ENCODE measurements at places on chromosomes 6 and 20.

- no peak for DNase-seq
Observed at GRCh38 chr6:31332637-31333602, 24.1 kb downstream of the HLA-B start.

DNA sequence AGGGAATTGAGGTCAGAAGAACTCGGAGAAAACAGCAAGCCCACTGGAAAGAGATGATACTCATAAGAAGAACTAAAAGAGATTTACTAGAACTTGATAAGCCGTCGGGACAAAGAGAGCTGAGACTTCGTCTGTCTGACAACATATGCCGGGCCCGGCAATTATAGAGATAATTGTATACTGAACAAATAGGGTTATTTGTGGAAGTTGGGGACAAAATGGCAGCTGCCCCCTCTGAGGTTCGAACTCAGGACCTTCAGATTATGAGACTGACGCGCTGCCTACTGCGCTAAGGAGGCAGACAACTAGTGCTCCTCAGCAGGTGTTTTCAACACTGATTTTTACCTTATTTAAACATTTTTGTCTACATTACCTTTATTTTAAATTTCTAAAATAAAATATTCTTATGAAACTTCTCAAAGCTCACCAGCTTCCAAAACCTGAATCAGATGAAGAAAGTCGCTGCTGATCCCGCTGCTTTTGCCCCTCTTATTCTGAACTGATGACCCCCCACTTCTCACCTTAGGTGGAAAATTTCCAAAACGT lies 29.3 kb upstream of the TRIM27 start:
- DNase-seq, result peak; percentile 33

GRCh38 chr6:83310046-83310445 lies 116.9 kb downstream of the RWDD2A start:
- no peak for DNase-seq

DNA sequence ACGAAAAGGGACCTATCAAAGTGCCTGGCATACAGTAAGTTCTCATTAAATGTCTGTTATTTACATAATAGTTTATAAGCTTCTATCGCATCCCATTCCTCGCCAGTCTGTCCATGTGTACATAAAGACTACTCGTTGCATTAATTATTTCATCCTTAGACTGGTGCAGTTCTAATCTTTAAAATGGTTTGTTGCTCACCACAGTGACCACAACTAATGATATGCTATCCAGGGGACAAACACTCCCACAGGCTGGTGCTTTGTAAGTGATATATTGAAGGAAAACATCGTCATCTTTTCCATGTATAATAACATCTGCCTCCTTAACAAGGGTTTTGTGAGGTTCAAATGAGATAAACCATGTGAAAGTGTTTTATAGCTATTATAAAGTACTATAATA lies 39.0 kb upstream of the HBS1L start:
- DNase-seq, result no peak

DNA sequence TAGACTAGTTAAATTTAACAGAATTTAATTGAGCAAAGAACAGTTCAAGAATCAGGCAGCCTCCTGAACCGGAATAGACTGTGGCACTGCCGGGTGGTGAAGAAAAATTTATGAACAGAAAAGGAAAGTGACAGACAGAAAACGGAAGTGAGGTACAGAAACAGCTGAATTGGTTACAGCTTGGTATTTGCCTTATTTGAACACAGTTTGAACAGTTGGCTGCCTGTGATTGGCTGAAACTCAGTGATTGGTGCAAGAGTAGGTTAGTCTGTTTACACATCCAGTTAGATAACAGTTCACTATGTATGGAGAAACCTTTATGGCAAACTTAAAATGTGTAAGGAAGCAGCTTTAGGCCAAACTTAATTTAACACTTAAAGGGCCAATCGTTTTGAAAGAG lies 116.0 kb upstream of the CITED2 start:
- no peak for DNase-seq

GRCh38 chr6:160188773-160189172 lies 67.2 kb downstream of the SLC22A1 start:
- DNase-seq, result no peak

DNA sequence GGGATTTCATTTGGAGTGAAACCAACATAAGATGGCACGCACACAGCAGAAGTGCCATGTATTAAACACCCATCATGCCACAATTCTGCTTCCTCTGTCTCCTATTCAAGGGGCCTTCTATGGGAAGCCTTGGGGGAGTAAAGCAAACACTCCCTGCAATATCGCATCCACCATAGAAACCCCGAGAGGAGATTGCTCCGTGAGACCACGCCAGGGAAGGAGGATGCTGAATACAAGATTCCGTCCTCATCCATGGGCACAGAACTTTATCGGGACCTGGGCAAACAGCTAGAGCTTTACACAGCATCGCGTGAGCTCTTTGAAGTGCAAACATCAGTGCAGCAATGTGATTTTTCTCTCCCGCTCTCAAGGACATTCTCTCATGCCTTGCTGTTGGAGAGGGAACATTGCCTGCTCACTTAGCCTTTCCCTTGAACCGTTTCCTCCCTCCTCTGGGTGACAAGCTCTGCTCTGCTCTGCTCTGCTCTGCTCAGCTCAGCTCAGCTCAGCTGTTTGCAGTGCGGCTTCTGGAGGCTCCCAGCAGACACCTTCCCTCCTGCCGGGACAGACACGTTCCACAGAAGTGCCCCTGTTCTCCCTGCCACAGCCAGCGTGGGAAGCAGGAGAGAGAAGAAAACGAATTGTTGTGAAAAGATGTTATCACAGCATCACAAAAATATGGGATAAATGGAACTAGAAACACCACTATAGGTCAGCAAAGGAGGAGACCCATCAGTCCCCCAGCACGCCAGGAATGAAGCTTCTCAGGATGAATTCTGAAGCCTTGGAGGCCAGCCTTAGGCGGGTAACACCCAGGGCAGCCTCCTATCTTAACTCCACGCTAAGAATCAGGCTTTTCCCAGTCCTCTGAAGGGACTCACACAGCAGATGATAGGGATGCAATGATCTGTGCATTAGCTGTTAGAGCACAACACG lies 48.2 kb downstream of the RNASET2 start:
- no peak for DNase-seq

DNA sequence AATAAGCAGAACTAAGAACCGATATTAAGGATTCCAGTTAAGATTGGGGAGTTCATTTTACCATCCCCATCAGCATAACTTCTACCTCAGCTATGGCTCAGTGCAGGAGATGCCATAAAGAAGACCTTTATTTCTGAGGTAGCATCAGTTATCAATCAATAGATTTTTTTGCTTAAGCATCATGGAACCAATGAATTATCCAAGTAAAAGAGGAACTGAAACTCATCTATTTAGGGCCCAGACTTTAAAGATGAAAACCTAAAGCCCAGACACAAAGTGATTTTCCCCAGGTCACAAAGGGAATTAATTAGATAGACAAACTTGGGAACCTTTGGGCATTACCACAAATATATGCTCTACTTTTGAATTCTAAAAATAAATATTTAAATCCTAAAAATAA lies 59.2 kb upstream of the TINAG start:
- DNase-seq, result no peak

GRCh38 chr20:41748051-41748450 lies 129.9 kb upstream of the CHD6 start:
- no peak for DNase-seq

GRCh38 chr6:161300823-161301222 lies 27.0 kb upstream of the AGPAT4 start:
- DNase-seq, result no peak

DNA sequence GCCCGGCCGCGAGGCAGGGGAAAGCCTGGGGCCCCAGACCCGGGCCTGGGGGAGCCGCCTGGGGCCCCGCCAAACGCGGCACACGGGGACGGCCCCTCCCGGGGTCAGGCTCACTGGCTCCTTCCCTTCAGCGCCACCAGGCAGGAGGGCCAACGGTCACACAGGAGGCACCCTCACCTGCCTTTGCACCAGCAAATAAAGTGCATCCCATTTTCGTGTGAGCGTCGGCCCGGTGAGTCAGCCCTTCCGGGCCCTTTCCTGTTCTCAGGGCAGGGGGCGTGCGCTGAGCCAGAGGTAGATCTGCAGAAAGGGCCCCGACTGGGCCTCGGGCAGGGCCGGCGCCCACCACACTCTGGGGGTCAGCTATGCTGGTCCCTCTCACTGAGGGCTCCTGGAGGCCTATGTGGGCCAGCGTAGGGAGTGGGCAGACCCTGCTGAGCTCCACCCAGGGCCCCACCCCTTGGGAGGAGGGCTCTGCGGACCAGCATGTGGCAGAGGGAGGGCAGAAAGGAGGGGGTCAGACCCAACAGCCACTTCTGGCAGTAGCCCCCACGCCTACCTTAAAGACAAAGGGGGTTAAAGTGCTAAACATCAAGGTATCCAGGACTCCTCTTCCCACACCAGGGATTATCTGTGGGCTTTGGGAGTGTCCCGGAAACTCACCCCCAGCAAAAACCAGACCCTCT lies 931 bp upstream of the UCKL1 start:
- DNase-seq, result peak; percentile 84

GRCh38 chr6:170317718-170318117 lies 11.2 kb downstream of the FAM120B start:
- no peak for DNase-seq

GRCh38 chr6:140460267-140460666 lies 1085.8 kb upstream of the CITED2 start:
- no peak for DNase-seq

- no peak for DNase-seq
Observed at GRCh38 chr20:53002786-53003185, 30.6 kb downstream of the TSHZ2 start.

GRCh38 chr6:56521454-56521853 lies 121.2 kb downstream of the DST start:
- no peak for DNase-seq

- DNase-seq, result no peak
Observed at GRCh38 chr6:115443825-115444478, 616.7 kb downstream of the FRK start.

DNA sequence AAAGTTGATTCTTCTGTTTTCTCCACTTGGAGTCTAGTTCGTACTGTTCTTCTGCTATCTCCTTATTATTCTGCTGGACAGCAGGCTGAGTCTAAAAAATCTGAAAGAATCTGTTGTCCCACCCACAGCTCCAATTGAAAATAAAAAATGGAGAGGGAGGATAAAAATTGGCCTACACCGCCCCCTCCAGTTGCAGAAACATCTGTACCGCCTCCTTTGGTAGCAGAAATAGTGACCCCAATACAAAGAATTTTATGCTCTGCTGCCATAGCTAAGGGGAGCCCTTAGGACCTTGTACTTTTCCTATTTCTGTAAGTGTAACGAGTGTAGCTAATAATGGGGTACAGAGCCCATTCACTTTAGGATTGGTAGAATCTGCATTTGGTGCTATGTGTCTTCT lies 4.9 kb upstream of the FKBP1A start:
- no peak for DNase-seq

GRCh38 chr6:125154118-125154760 lies 666 bp downstream of the TPD52L1 start:
- no peak for DNase-seq

GRCh38 chr6:24566020-24566767 lies 71.4 kb downstream of the ALDH5A1 start:
- DNase-seq, result no peak

DNA sequence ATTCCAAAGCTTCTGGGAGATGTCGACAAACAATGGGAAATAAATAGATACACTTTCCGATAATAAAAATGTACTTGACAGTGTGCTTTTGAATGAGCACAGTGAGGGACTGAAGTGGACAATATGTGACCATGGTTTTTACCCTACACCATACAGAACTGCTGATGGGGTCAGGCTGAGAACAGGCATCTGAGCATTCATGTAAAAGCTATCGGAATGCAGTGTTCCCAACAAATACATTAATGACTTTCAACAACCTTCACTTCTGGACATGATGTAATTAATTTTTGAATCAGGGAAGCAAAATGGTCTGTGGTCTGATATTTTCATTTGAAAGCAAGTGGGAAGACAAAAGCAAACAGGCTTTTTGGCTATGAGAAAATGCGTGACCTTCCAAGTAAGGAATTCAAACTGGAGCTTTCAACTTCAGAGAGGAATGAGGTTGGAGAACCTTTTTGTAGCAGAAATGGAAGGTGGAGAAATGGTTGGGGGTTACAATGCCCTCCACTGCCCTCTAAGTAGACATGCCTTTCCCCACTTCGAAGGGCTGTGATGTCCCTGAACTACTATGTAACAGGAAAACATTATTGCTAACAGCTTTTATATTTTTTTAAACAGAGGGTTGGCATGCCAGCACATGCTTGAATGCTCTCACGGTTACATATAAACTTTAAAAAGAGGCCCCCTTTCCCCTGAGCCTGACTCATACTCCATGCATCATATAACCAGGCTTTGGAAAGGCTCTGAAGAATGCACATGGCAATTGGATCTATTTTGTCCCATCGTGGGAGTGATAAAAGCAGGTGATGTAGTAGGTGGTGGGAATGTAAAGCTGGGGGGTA lies 203.5 kb upstream of the CITED2 start:
- peak; percentile 28 for DNase-seq

DNA sequence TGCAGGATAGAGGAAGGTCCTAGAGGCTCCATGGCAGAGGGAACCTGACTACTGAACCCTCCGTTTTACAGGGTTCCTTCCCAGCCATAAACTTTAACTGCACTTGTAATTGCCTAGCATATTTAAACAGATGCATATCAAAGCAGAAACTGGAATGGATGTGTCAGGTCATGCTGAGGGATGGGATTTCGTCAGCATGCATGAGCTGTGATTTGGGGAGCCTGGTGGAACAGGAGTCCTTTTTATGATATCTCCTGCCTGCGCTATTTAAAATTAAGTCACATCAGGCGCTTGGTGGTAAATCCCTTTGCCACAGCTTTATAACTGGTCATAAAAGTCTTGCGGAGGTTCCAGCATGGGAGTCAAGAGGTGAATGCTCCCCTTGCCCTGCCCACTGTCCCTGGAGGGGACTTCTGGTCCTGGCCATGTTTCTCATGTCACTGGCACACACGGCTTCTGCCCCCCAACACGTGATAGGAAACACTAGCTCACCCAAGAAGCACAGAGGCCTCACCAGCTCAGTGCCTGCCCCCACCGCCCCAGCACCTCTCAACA lies 26.0 kb upstream of the PCMTD2 start:
- DNase-seq, result no peak

DNA sequence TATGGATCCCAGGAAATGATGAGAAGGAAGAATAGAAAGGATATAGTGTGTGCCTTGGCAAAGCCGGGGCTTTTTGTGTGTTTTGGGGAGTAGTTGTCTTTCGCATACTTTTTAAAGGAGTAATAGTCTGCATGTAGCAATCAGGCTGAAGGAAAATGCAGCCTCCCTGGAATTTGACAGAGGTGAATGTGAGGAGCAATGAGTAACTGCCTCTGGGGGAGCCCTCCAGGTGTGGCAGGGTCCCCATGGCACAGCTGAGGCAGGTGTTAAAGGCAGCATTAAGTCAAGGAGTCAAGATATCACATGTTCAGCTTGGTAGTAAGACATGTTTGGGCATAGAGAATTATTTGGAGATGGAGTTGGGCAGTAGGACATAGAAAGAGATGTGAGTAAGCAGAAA lies 203.1 kb downstream of the C6orf118 start:
- no peak for DNase-seq

GRCh38 chr6:26205625-26206574 lies 118.7 kb downstream of the HFE start:
- DNase-seq, result no peak

DNA sequence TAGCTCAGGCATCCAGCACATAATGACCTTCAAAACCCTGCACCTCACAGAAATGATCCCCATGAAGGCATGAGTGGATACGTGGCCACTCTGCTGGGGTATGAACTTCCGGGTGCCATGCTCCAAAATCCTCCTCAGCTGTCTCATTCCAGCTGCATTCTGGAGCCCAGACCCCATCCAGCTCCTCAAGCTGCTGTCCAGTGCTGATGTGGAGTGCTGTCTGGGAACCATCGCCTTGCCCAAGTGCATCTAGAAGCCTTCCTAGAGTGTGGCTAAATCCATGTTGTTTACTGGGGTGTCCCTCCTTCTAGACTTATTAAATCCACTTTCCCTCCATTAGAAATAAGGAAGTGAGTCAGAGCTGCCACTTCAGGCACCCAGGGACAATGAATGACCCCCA lies 130.8 kb upstream of the PTPRT start:
- DNase-seq, result no peak

Data from right hindlimb (tissue), 1 donor.